Upper lobe of left lung (tissue), 6 donors: ENCODE measurements at places on chromosomes 12 and 14. TPM values are rescaled to one million over a fixed set of nuclear protein-coding genes. Genes with fewer than 3 reads are reported as not detected.

DNA sequence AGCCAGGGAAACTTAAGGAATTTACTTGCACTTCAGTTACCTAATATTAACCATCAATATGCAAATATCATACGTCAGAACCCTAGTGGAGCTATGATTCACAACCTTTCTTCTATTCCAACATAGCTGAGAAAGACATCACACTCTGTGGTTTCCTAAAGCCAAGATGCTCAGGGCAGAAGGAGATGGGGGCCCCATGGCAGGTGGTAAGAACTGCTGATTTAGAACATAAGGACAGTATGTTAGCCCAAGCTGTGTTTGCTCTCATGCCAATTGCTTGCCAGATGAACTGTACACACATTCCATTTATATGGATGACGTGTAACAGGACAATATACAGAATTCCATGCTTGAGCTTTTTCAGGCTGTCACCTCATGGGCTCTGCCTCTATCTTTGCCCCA, 34.6 kb downstream of the HECTD4 start:
- DNase-seq: no peak

Gene RNASE8
- total RNA-seq: not detected

DNA sequence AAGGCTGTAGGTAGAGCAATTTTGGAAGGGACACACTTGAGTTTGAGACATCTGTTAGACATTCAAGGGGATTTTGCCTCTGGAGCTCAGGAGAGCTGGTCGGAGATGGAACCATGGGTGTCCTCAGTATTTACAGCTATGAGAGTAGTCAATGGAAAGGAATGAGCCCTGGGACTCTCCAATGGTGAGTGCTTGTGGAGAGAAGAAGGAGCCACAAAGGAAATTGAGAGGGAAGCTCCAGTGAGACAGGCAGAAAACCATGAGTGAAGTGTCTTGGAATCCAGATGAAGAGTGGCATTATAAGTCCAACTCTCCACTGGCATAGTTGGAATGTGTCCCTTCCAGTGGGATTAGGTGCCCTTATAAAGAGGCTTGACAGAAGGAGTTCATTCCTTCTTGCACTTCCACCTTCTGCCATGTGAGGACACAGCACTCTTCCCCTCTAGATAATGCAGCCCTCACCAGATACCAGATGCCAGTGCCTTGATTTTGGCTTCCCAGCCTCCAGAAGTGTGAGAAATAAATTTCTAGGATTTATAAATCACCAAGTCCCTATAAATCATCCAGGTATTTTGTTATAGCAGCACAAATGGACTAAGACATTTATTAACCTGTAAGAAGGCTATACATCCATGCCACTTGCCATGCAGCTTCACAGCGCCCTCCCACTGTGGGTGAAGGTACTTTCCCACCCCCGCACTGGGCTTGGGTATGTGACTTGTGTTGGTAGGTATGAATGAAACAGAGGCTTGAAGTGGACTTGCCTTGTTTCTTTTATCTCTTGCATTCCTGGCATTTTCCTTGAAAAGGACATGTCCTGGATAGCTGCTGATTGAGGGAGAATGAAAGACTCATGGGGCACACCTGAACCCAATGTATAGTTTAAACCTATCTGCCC, 27.3 kb downstream of the LLPH start:
- no peak for DNase-seq

- no peak for DNase-seq
These were observed 23.5 kb downstream of the OTUB2 start for GRCh38 chr14:94049625-94050023.

Gene SLC25A47
- not detected for total RNA-seq
